ENCODE measurements at places on chromosomes 2 and 18. TPM values are rescaled to one million over a fixed set of nuclear protein-coding genes. Genes with fewer than 3 reads are reported as not detected.

Gene RTP5
- 0.07 TPM for total RNA-seq

Gene SPATA3
- not detected for total RNA-seq

Gene TYMS
- 354 TPM for total RNA-seq

Gene COLEC11
- not detected for total RNA-seq

Gene TLX2
- total RNA-seq, result 1.1 TPM

Gene AQP12A
- not detected for total RNA-seq
